ENCODE measurements at places on chromosomes 3 and 15.

DNA sequence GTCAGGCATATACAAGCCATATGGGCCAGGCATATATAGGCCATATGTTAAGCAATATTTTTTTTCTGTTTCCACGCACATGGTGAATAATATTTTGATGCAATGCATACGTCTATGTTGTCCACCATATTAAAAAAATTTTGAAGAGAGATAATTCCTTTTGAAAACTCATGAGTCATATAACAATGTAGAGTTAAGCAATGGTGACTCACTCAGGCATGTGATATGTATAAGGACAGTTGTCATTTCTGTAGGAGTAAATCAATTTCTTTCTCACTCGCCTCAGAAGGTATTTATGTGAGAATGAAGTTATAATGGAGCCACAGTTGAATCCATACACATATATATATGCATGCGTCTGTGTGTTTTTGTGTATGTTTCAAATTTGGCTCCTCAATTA is 272.6 kb downstream of the EPHA3 start:
- no peaks in the 10 kb centered on the region for H3K27me3 ChIP-seq
- no peaks in the 10 kb centered on the region for H3K4me1 ChIP-seq
- no peak overlapping the region for H3K27ac ChIP-seq
- no peak for DNase-seq
- H3K4me3 ChIP-seq, result no peak overlapping the region

- H3K27me3 ChIP-seq, result peaks cover 48% of the 10 kb centered on the region
- no peaks in the 10 kb centered on the region for H3K36me3 ChIP-seq
- H3K4me3 ChIP-seq, result no peak overlapping the region
- DNase-seq, result no peak
- H3K4me1 ChIP-seq, result peaks cover 20% of the 10 kb centered on the region
- H3K27ac ChIP-seq, result no peak overlapping the region
Measured at GRCh38 chr3:113213896-113214587, 2.7 kb downstream of the BOC start.

DNA sequence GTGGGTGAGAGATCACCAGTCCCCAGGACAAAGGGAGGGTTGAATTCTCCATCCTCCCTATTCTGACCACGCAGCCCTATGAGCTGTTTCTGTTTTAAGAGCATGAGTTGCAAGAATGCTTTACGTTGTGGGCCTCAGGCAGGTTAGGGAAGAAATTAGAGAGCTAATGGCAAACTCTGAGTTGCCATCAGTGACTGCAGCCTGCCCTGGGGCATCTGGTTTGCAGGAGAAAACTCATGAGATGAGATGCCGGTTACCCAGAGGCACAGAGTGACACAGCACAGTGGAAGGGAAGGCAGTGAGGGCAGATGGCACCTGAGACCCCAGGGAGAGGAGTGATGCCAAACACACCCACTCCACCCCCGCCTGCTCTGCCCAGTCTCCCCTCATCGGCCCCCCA is 265.3 kb downstream of the CD47 start:
- no peak overlapping the region for H3K27ac ChIP-seq
- no peak for DNase-seq
- H3K4me3 ChIP-seq, result no peak overlapping the region
- H3K27me3 ChIP-seq, result no peaks in the 10 kb centered on the region
- H3K4me1 ChIP-seq, result no peaks in the 10 kb centered on the region
- no peaks in the 10 kb centered on the region for H3K36me3 ChIP-seq

- no peaks in the 10 kb centered on the region for H3K27me3 ChIP-seq
- no peak overlapping the region for H3K4me3 ChIP-seq
- no peak overlapping the region for H3K27ac ChIP-seq
- H3K36me3 ChIP-seq, result no peaks in the 10 kb centered on the region
- DNase-seq, result no peak
Measured at GRCh38 chr3:71962561-71963240, 177.8 kb upstream of the PROK2 start.

DNA sequence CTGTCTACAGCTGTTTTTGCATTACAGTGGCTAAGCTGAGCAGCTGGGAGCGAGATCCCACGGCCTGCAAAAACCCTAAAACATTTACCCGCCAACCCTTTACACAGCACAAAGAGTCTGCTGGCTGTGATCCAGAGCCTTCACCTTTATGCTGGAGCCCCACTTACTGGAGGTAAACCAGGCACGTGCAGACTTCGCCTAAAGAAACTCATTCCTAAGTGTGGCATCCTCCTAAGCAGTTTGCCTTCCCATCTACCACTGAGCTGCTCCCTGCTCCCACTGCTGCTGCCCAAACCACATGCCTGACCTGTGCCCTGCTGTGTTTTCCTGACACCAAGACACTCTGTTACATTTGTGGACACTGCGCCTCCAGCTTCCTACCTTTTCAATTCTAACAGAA is 53.0 kb downstream of the CHSY1 start:
- no peaks in the 10 kb centered on the region for H3K27me3 ChIP-seq
- DNase-seq, result no peak
- H3K27ac ChIP-seq, result no peak overlapping the region

GRCh38 chr15:99252326-99252725 is 1.0 kb downstream of the LRRC28 start:
- no peak overlapping the region for H3K27ac ChIP-seq
- no peak for DNase-seq
- H3K4me1 ChIP-seq, result peaks cover 36% of the 10 kb centered on the region
- no peaks in the 10 kb centered on the region for H3K36me3 ChIP-seq
- no peaks in the 10 kb centered on the region for H3K27me3 ChIP-seq
- H3K4me3 ChIP-seq, result no peak overlapping the region

DNA sequence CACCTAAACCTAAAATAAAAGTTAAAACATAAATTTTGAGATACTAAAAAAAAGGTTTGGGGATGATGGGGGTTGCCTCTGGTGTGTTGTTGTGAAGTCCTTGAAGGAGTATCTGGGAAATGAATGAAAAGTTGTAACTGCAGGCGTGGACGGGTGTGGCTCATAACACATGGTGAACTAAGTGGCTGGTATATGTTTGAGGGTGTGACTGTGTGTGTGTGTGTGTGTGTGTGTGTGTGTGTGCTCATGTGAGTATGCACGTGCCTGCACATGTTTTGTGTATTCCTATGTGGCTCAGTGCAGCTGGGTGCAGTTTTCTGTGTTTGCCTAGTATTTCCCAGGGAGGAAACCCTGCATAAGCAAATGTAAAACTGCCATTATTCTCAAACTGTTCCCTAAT is 229.9 kb upstream of the TRIM42 start:
- H3K27ac ChIP-seq, result no peak overlapping the region
- no peak for DNase-seq
- H3K4me3 ChIP-seq, result no peak overlapping the region
- no peaks in the 10 kb centered on the region for H3K36me3 ChIP-seq

GRCh38 chr15:78167227-78167888 is 18.2 kb downstream of the IDH3A start:
- peaks cover 2% of the 10 kb centered on the region for H3K36me3 ChIP-seq
- H3K27me3 ChIP-seq, result no peaks in the 10 kb centered on the region
- H3K4me3 ChIP-seq, result no peak overlapping the region
- peaks cover 36% of the 10 kb centered on the region for H3K4me1 ChIP-seq

GRCh38 chr15:29825227-29825626 is 3.0 kb upstream of the TJP1 start:
- no peaks in the 10 kb centered on the region for H3K36me3 ChIP-seq
- no peak overlapping the region for H3K27ac ChIP-seq
- no peak overlapping the region for H3K4me3 ChIP-seq
- H3K27me3 ChIP-seq, result peaks cover 45% of the 10 kb centered on the region
- peaks cover 15% of the 10 kb centered on the region for H3K4me1 ChIP-seq
- DNase-seq, result peak; percentile 78

DNA sequence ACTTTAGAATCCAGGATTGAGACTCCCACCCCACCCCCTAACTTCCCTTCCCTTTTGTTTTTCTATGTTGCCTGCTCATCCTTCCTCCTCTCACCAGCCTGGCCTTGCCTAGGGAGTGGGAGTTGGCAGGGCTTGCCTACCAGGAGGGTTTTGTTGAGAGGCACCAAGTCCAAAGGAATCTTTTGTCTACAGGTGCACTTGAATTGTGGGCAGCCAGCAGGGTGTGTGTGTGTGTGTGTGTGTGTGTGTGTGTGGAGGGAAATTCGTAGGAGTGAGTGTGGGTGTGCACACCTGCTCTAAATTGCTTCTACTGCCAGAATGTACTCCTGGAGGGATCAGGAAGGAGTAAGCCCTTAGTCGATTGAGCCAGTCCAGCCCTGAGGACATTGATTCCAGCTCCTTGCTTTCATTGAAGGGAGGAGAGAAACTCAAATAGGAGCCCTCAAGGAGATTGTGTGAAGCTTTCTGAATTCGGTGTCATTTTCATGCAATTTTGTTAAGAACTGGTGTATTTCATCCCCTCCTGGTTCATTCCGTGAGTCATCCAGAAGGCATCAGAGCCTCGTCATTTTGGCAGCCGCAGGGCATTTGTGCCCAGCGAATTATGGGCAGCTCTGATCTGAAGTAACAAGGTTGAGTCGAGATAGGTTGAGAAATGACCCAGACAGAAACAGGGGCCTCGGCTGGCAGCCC is 112.1 kb downstream of the SLCO3A1 start:
- peaks cover 11% of the 10 kb centered on the region for H3K4me1 ChIP-seq
- H3K36me3 ChIP-seq, result no peaks in the 10 kb centered on the region
- H3K4me3 ChIP-seq, result no peak overlapping the region
- no peak for DNase-seq
- H3K27ac ChIP-seq, result no peak overlapping the region

DNA sequence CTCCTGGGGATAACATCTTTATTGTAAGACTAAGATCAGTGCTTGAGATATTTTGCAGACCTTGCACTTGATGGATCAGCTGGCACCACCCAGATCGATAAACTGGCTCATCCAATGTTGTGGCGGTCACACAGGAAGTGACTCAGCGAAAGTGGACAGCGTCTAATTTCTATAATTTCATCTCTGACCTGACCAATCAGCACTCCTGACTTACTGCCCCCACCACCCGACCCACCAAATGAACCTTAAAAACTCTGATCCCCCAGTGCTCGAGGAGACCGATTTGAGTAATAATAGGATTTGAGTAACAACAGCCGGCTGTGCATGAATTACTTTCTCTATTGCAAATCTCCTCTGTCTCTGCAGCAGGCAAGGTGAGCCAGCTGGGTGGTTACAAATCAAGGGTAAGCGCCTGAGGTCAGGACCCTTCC is 62.7 kb upstream of the RNU6-1 start:
- no peak overlapping the region for H3K4me3 ChIP-seq
- H3K36me3 ChIP-seq, result no peaks in the 10 kb centered on the region
- no peak overlapping the region for H3K27ac ChIP-seq
- no peaks in the 10 kb centered on the region for H3K4me1 ChIP-seq

DNA sequence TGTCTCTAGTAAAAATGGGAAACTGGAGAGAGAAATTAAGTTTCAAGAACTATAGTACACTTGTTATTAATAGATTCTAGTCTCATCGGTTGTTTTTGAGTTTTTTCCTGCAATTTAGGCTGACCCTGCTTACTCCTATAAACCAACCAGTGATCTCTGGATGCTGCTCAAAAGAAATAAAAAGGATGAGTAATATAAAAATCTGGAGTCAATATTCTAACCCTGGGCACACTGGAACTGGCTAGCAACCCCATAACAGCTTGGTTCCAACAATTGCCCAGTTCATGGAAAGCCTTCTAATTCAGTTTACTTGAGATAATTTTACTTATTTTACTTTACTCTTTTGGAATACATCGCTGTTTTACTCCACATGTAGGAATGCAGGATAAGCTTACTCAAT is 211.6 kb downstream of the GBE1 start:
- peaks cover 13% of the 10 kb centered on the region for H3K36me3 ChIP-seq
- no peaks in the 10 kb centered on the region for H3K27me3 ChIP-seq
- no peak overlapping the region for H3K4me3 ChIP-seq
- no peak overlapping the region for H3K27ac ChIP-seq
- no peaks in the 10 kb centered on the region for H3K4me1 ChIP-seq
- no peak for DNase-seq

DNA sequence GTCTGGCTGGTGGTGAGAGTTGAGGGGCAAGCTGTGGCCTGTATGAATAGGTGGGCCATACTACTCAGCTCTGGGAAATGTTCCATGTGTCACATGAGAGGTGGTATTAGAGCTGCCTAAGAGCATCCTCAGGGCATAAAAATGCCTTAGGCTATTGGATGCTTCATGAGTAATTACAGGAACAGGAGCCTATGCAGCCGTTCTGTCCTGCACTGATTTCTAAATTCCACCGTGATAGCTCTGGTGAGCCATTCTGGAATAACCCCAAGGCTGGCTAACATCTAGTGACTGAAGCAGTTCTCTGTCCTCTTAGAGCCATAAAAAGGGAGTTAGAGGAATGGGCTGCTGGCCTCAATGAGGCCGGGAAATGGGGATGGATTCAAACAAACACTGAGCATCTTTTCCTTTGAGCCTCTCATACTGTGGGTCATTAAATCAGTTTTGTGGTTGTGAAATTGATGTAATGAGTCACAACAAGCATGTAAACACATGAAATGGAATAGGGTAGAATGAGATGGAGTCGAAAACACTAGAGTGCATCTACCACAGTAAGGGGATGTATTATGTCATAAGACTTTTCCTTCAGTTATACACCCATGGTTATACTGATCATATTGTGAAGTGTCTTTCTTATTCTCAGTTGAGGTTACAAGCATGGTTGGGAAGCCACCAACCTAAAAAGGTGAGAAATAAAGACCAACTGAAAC is 41.0 kb downstream of the DGKG start:
- DNase-seq, result no peak
- no peak overlapping the region for H3K4me3 ChIP-seq
- no peaks in the 10 kb centered on the region for H3K36me3 ChIP-seq
- H3K27ac ChIP-seq, result no peak overlapping the region
- no peaks in the 10 kb centered on the region for H3K4me1 ChIP-seq

DNA sequence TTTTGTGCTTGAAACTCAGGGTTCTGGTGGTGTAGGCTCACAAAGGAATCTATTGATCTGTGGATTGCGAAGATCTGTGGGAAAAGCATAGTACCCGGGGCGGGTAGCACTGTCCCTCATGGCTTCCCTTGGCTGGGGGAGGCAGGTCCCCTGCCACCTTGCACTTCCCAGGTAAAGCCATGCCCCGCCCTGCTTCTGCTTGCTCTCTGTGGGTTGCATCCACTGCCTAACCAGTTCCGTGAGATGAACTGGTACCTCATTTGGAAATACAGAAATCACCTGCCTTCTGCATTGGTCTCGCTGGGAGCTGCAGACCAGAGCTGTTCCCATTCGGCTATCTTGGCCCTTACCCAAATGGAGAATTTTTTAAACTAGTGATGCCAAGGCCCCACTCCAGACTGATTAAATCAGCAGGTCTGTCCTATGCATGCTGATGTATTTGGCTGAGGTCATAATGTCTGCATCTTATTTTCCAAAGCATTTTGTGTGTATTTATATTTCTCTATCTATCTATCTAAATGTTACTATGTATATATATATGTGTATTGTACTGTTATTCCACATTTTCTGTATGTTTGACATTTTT is 65.5 kb upstream of the SLC7A14 start:
- H3K4me1 ChIP-seq, result no peaks in the 10 kb centered on the region
- no peak overlapping the region for H3K4me3 ChIP-seq
- no peaks in the 10 kb centered on the region for H3K27me3 ChIP-seq
- H3K36me3 ChIP-seq, result no peaks in the 10 kb centered on the region

- DNase-seq, result peak; percentile 60
- no peaks in the 10 kb centered on the region for H3K27me3 ChIP-seq
- peaks cover 8% of the 10 kb centered on the region for H3K4me1 ChIP-seq
- H3K36me3 ChIP-seq, result no peaks in the 10 kb centered on the region
- H3K4me3 ChIP-seq, result no peak overlapping the region
- no peak overlapping the region for H3K27ac ChIP-seq
Measured at GRCh38 chr3:100455841-100456550, 36.4 kb upstream of the TMEM45A start.

Measured in common myeloid progenitor, CD34-positive (primary cell).